Anterior cingulate cortex (tissue), 58 donors: ENCODE measurements at places on chromosomes 13 and 19.

- DNase-seq, result no peak
Observed at GRCh38 chr19:47380559-47380958, 31.4 kb downstream of the DHX34 start.

- no peak for DNase-seq
Observed at GRCh38 chr13:94239135-94239534, 240.3 kb downstream of the DCT start.

- DNase-seq, result no peak
Observed at GRCh38 chr13:113148407-113148806, 10.0 kb upstream of the PROZ start.

DNA sequence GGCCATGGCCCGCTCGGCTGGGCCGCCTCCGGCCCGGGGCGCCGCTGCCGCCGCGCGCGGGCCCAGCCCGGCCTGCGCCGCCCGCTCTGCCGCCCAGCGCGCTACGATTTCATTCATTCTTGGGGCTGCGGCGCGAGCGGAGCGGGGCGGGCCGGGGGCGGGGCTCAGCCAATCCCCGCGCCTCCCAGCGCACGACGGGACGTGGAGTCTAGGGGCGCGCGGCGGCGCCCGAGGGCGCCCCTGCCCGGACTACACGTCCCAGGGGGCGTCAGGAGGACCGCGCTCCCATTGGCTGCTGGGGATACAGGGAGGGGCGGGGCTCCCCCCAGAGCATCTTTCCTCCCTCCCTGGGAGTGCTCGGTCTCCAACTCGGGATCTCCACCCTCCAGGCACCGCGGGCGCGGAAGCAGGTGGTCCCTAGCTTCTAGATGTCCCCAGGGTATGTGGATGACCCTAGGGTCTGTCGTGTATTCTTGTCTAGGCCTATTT is 5.6 kb upstream of the DPF1 start:
- DNase-seq, result peak; percentile 96
